Adrenal gland (tissue), 19 donors: ENCODE measurements at places on chromosomes 5 and 9.

- DNase-seq, result no peak
Measured at GRCh38 chr5:123155446-123155960, 66.5 kb downstream of the PRDM6 start.

DNA sequence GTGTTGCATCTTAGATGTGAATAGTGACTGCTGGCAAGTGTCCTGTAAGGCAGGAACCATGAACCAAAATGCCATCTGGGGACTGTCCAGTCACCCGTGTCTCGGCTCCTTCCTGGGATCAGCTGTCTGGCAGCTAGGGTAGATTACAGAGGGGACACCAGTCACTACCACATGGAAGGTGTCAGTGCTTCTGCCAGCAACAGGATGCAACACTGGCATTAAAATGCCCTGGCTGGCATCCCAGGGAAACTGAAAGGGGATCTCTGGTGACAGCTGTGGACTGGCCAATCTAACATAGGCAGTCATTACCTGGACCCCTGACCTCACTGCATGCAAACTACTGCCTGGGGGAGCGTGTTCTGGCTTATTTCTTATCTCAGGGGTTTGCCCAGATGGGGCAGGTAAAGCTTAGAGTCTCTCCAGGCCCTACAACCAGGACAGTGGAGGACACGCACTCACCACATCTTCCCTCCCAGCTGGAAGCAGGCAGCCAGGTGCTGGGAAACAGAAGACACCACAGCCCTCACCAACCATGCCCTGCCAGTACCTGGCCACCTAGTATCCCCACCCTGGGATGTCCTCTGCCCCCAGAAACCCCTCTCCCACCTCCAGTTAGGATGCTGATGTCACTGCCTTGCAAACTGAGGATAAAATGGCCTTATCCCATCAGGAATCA, 83.8 kb downstream of the SEMA4D start:
- no peak for DNase-seq

DNA sequence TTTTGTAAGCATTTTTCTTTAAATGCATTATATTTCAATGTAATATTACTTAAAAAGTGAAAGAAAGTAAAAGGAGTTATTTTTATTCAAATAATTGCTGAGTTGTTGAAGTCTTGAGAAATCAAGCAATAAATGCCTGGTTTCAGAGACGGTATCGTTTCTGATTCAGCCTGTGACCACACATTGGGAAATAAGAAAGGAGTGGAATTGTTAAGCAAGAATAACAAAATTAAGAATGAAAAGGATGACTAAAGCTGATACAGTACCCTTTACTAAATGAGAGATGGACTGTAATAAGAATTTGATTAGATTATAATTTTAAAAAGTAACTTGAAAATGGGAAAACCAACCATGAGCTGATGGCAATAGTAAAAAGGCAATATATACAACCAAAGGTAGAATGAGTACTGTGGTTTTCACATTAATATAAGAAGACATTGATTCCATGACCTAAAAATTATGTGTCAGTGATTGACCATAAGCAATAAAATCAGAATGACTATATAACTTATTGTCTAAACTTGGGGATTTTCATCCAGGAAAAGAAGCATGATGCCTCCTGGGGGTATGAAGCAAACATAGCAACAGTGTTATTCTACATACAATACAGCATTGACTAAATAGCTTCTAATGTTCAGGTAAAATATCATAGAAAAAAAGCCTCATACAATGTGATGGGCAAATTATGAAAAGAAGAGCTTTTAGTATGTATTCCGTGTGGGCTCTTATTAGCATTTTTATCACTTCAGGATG, 101.9 kb upstream of the PRDM9 start:
- DNase-seq, result no peak

- no peak for DNase-seq
Measured at GRCh38 chr9:134472256-134472655, 146.0 kb downstream of the RXRA start.

DNA sequence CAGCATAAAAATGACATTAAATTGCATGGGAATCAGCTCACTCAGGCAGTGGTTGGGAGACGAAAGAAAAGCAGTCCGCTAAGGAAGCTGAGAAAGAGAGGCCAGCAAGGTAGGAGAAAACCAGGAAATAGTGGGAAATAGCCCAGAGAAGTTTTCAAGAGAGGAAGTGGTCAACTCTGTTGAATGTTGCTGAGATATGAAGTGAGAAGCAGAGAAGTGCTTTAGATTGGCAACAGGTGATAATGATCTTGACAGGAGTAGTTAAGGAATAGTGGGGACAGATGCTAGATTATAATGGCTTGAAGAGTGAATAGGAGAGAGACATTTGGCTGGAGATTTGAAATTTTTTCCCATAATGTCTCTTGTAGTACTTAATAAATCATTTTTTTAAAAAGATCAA, 30.8 kb downstream of the CNTRL start:
- no peak for DNase-seq

DNA sequence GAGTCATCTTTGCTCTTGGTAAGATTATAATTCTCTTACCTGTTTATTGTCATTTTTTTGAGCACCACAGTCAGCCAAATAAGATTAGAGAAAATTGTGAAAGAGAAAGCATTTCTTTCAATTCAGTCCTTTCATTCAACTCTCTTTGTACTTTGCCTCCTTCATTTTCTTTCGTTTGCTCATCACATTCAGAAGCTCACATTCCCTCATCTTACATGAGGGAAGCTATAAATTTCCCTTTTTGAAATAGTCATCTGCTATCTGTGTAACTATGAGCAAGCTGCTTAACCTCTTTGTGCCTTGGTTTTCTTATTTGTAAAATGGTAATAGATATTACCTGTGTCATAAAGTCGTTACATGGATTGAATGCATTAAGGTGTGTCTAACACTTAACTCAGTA, 41.4 kb downstream of the PAM start:
- no peak for DNase-seq

DNA sequence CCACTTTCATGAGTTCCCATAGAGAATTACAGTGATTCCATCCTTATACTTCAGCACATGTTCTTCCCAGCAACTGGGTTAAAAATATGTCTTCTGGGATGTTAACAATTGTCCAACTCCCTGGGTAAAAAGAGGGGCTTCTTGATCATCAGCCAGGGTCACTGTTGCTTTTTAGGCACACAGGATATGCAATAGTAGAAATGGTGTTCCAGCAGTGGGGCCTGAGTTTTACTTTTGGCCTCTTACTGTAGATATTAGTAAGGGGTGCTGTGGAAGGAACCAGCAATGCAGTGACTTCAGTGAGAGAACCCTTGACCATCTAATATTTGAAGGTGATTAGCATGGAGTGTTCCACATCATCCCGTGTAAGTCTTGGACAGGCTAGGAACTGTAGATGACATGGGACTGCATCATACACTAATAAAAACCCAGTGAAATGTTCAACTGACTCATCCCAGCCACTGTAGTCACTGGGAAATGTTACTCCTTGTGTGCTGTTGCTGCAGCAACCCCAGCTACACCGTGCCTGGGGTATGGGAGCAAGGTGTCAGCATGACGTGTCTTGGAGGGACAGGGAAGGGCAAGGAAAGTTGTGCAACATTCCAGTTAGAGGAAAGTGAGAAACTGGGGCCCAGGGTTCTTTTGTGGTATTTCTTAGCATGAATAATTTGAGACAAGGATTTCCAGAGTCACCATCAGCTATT, 610.9 kb downstream of the RAB3C start:
- no peak for DNase-seq

GRCh38 chr5:386432-387341, 56.3 kb upstream of the EXOC3 start:
- DNase-seq, result peak; percentile 6

DNA sequence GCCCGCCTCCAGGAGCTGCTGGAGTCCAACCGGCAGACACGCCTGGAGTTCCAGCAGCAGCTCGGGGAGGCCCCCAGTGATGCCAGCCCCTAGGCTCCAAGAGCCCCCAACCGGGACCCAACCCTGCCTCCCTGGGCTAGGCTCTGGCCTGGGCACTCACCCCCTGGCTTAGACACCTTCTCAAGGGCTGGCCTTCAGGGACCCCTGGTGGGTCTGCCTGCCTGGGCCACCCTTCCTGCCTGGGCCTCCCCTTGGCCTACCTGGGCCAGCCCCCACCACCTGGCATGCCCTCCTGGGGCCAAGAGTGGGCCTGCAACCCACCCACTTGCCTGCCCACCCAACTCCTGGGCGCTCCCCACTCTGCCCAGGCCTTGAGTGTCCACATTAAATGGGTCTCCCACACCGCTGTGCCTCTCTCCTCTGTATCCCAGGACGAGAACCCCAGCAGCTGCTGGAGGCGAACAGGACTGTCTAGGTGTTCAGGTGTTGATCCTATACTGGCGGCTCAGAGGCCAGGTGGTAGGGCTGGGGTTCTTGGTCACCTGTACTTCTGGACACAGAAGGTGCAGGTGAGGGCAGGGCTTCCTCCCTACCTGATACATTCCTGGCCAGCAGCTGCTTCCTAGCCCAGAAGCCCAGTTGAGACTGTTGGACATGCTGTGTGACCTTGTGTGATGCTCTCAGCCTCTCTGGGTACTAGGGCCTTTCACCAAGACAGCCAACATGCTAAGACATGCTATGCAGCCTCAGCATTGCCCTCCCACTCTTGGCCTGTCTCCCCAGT, 3.6 kb downstream of the BBLN start:
- DNase-seq, result no peak

DNA sequence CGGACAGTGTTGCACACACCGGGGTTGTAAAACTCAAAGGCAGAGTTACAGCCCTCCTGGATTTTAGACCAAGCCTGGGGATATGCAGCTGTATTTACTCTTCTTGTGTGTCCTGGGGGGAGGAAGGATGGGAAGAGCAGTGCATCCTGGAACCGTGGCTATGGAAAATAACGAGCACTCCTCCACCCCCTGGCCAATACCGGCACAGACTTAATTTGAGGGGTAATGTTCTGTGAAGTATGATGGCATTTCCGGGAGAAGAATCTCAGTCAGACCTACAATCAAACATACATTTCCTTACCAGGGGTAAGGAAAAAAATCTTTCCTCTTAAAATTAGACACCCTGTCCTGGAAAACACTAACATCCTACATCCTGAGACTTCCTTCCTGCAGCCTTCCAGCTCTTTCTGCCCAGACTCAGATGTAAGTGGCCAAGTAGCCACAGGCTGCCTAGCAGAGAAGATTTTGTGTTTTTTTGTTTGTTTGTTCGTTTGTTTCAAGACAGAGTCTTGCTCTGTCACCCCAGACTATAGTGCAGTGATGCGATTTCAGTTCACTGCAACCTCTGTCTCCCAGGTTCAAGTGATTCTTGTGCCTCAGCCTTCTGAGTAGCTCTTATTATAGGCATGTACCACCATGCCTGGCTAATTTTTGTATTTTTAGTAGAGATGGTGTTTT, 11.0 kb upstream of the ERMP1 start:
- no peak for DNase-seq

- no peak for DNase-seq
Measured at GRCh38 chr5:96483878-96484277, 50.8 kb upstream of the PCSK1 start.

DNA sequence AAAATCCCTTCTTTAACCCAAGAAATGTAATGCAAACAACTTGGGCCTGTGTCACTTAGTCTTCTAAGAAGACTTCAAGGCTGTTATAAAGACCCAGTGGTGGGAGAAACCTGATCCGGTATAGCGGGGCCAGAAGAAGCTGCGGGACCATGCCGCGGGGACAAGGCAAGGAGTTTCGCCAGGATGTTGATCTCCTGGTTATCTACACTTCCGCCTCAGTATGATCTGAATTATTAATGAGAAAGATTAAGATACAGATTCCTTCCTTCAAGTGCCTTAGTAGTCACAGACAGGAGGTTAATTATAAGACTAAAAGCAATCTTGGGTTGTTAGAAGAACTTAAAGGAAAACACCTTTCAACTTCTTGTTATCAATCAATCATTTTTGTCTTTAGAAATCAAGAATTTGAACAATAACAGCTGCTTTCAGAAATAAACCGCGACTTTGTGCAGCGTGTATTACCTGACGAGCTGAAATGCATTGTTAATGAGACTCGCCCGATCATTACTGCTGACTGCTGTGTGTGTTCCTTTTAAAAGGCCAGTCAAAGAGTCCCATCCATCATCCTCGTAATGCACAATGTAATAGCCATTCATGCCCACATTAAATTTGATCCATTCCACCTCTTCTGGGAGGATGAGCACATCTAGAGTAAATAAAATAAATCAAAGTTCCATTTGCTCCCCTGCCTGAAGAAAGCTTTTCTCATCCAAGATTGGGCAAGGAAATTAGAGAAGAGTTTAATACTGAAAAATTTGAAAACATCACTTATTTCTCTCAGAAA, 22.2 kb downstream of the ERAP1 start:
- no peak for DNase-seq

GRCh38 chr9:132235125-132235524, 73.3 kb downstream of the NTNG2 start:
- DNase-seq, result no peak

DNA sequence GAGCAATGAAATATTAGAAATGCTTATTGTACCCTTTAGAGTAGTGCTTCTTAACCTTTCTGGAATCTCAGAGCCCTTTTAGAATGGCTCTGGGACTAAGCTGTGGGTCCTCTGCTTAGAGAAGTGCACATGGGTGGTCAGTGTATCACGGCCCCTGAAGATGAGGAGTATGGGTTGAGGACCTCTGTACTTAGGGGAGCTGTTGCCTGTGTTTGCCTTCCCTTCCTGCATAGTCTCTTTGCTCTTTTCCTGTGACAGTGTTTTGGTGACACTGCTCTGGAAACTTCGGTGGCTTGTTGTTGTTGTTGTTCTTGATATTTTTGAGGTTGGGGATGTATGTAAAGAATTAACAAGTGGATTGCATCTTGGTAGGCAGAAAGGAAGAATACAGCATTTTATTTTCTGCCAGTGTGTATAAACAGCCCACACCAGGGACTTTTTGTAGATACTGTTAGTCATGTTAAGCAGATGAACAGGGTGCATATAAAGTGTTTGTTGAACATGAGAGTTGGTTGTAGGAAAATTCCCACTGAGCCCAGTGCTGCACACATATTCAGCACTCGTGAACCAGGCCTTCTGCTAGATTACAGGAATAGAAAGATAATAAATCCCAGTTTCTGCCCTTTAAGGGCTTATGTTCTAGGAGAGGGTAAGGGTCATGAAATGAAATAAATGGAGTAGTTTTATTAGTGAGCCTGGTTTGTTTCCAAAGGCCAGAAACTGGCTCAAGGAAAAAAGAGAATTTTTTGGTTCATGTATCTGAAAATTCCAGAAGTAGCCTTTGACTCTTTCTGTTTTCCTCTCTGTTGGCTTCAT, 199.7 kb downstream of the ARHGAP26 start:
- DNase-seq, result no peak

DNA sequence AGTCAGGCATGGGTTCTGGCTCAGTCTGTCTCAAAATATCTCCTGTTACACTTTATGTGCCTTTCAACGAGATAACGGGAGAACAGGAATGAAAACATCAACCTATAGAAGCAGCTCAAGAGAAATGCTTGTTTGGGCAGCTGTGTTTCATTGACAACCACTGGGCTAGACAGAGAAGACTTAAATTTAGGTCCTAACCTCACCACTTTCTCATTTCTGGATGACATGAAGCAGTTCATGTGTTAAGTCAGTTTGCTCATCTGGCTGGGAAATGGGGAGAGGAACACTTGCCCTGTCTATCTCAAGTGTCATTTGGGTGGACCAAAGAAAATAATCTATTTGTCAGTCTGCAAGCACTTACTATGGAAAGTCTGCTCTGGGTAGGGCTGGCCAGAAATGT, 66.7 kb upstream of the PCA3 start:
- no peak for DNase-seq
